GM20000 (cell line): ENCODE measurements at places on chromosomes 13 and 19.

- DNase-seq = no peak
Measured at GRCh38 chr13:26941345-26942174, 181.0 kb upstream of the GPR12 start.

- peak; percentile 57 for DNase-seq
Measured at GRCh38 chr19:18603255-18603957, 3.2 kb downstream of the CRLF1 start.

DNA sequence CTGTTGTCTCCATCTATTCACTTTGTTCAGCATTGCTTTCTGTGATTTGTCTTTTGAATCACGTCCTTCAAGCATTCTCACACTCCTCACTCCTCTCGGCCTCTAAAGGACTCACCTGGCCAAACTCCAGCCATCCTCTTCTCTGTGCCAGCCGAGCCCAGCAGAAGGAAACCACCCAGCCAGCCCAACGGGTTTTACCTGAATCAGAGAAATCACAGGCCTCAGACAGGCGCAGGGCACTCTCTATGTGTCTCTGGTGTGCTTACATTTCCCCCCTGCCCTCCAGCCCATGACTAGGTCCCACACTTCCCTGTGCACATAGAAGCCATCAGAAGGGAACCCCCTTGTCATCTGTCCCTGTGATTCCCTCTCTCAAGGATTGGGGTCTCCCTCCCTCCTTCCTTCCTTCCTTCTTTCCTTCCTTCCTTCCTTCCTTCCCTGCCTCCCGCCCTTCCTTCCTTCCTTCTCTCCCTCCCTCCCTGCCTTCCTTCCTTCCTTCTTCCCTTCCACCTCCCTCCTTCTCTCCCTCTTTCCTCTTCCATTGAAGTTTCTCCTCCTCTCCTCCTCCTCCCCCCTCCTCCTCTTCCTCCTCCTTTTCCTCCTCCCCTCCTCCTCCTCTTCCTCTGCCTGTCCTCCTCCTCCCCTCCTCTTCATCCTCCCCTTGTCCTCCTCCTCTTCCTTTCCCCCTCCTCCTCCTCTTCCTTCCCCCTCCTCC is 8.8 kb upstream of the ZNF541 start:
- DNase-seq = no peak

DNA sequence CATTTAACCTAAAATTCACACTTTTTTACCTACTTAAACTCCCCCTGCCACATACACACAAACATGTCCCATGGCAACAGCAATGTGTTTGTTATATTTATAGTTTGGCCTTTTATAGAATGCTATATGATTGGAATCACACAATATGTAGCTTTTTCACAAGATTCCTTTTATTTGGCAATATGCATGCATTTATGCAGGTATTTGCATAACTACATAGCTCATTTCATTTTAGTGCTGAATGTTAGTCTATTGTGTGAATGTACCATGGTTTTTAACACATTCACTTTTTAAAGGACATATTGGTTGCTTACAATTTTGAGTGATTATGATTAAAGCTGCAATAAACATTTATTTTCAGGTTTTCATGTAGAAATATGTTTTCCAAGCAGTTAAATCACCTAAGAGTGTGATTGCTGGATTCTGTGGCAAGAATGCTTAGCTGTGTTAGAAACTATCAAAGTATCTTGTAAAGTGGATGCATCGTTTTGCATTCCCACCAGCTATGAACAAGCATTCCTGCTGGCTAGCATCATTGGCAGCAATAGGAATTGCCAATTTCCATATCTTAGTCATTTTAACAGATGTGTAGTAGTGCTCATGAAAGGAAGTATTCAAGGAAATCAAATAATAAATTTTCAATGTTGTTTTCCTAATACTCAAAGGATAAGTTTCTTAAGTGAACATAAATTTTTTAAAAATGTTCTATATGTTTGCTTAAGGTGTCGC is 557.0 kb downstream of the SLITRK1 start:
- DNase-seq = no peak

DNA sequence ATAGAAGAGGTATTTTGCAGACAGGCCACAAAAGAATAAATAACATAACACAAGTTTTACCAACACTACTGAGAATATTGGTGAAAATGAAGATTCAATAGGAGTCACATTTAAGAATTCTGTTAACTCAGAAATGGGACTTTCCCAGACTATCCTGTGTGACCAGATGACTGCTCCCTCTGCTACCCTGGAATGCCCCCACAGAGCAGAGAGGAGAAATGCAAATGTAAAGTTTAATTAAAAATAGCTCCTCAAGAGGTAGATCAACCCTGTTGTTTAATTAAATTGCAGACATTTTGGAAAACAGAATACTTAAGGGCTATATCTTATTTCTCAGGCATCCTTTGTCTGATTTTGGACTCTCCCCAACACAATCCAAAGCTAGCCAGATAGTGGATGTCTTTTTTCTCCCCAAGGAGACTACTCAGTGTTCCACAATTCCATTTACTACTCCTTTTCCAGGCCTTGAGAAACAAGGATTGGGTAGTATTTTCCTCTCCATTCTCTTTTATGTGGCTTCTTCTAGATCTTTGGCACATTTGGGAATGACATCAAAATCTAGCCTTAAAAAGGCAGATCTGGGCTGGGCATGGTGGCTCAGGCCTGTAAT is 104.7 kb upstream of the TSC22D1 start:
- DNase-seq = peak; percentile 56

GRCh38 chr13:101845245-101846020 is 393.0 kb downstream of the ITGBL1 start:
- no peak for DNase-seq

GRCh38 chr13:72537395-72537780 is 190.0 kb downstream of the MZT1 start:
- DNase-seq = no peak

- no peak for DNase-seq
Measured at GRCh38 chr13:43145534-43146196, 122.3 kb downstream of the DNAJC15 start.

DNA sequence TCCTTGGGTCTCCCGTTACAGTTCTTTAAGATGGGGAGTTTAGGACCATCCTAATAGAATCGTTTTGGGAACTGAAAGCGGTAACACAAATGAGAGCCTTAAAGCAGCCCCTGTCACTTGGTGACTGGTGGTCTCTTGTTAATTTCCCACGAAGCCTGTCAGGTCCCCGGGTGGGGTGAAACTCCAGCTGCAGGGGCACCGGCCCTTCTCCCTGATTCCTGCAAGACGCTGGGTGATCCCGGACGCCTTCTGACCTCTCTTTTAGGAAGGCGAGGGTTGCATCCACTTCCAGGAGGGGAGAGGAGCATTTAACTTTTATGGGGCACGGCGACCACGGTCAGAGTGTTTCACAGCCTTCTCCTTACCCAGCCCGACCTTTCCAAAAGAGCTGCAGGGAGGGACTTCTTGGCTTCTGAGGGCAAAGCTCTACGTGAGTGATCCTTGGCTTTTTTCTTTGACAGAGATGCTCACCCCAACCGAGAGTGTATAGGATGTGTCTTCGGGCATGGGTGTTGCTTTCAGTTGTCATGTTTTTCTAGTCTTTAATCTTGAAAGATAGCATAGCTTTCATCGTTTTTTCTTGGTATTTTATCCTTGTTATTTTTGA is 688 bp downstream of the ZNF225 start:
- DNase-seq = no peak

- DNase-seq = no peak
Measured at GRCh38 chr19:39420769-39421168, 8.3 kb downstream of the PLEKHG2 start.

GRCh38 chr19:41341669-41342490 is 11.8 kb downstream of the TGFB1 start:
- DNase-seq = no peak
